ENCODE measurements at places on chromosomes 1 and 21. TPM values are rescaled to one million over a fixed set of nuclear protein-coding genes. Genes with fewer than 3 reads are reported as not detected.

Gene RBP7
- 0.63 TPM for total RNA-seq

Gene MCOLN3
- total RNA-seq = 2.2 TPM

Gene ENAH
- total RNA-seq = not detected

Gene UTS2
- 4.8 TPM for total RNA-seq

Gene PFDN2
- 42.1 TPM for total RNA-seq

Gene DHDDS
- 42.9 TPM for total RNA-seq

Gene BATF3
- 0.30 TPM for total RNA-seq

Gene PDPN
- not detected for total RNA-seq

Gene AMY1C
- not detected for total RNA-seq

Gene CLDN17
- total RNA-seq = not detected

Gene NBPF1
- total RNA-seq = 20.3 TPM

- H3K27ac ChIP-seq = no peak overlapping the region
- no peak for DNase-seq
- H3K36me3 ChIP-seq = no peaks in the 10 kb centered on the region
- H3K4me1 ChIP-seq = peaks cover 97% of the 10 kb centered on the region
Measured at GRCh38 chr1:18938008-18938706, 18.3 kb downstream of the IFFO2 start.

GRCh38 chr1:9294910-9295636, 2.4 kb downstream of the SPSB1 start:
- no peaks in the 10 kb centered on the region for H3K27me3 ChIP-seq
- H3K36me3 ChIP-seq = no peaks in the 10 kb centered on the region
- no peak overlapping the region for H3K27ac ChIP-seq
- H3K4me1 ChIP-seq = peaks cover 10% of the 10 kb centered on the region

DNA sequence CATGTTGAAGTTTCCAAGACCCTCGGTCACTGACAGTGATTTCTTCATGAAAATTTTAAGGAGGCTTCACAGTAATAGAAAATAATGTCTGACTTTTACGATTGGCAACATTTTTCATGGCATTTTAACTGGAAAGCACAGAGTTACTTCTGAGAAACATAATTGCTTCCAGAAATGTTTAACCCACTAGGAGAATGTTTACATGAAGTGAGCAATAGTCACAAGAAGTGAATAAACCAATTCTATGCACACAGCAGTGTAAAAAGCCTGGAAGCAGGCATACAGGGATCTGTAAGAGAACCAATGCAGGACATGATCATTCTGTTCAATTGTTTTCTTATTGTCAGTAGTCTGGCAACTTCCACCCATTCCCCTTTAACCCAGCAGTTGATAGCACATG, 316.2 kb upstream of the CXADR start:
- no peak for DNase-seq
- H3K4me1 ChIP-seq = no peaks in the 10 kb centered on the region
- H3K36me3 ChIP-seq = no peaks in the 10 kb centered on the region
- H3K27me3 ChIP-seq = no peaks in the 10 kb centered on the region
- H3K4me3 ChIP-seq = no peak overlapping the region

- H3K36me3 ChIP-seq = no peaks in the 10 kb centered on the region
- H3K4me3 ChIP-seq = peak within 1 kb of the TSS; percentile 49
- no peak within 1 kb of the TSS for H3K27ac ChIP-seq
- peaks cover 23% of the 10 kb centered on the region for H3K27me3 ChIP-seq
- DNase-seq = no peak
Measured at GRCh38 chr1:84892705-84893618, at the start of gene LPAR3. TSS of gene LPAR3 (minus strand) at chr1:84893206. CDS start at chr1:84866120, 27,086 bp downstream.

GRCh38 chr1:81466961-81467360, 333.8 kb upstream of the ADGRL2 start:
- no peak for DNase-seq
- H3K27me3 ChIP-seq = no peaks in the 10 kb centered on the region
- H3K36me3 ChIP-seq = no peaks in the 10 kb centered on the region
- no peak overlapping the region for H3K27ac ChIP-seq
- H3K4me1 ChIP-seq = no peaks in the 10 kb centered on the region

DNA sequence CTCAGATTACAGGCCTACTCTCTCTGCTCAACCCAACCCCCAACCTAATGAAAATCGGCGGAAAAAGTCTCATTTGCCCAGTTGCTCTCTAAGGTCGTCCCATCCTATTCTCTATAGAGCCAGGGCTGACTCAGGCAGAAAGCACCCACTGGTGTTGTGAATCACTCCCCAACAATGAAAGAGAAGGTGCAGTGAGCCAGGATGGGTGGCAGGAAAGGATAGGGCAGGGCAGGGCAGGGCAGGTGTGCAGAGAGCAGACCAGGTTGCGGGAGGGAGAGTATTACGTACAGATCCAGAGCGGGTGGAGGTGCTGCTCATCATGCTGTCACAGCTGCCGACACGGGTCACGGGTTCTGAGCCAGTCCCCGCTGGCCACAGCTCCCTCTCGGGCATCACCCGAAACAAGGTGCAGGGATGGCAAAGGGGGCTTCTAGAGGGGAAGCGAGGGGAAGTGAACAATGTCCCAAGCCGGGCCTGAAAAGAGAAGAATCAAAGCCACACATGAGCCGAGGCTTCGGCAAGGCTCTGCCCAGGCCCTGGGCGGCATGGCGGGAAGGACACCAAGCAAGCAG, 5.3 kb downstream of the C1orf116 start:
- no peak for DNase-seq
- no peaks in the 10 kb centered on the region for H3K36me3 ChIP-seq
- H3K27ac ChIP-seq = no peak overlapping the region

DNA sequence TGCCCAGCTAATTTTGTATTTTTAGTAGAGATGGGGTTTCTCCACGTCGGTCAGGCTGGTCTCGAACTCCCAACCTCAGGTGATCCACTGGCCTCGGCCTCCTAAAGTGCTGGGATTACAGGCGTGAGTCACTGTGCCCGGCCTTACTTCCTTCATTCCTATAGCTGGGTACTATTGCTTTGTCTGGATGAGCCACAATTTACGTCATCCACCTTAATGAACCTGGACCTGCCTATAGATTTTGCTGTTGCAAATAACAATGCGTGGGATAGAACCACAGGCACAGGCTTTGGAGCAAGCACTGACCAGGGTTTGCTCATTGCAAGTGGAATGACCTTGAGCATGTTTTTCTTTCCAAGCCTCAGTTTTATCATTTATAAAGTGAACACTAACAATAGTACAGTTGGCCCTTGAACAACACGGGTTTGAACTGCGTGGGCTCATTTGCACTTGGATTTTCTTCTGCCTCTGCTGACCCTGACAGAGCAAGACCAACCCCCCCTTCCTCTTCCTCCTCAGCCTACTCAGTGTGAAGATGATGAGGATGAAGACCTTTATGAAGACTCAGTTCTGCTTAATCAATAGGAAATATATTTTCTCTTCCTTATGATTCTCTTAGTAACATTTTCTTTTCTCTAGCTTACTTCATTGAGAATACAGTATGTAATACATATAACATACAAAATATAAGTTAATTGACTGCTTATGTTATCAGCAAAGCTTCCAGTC, 33.3 kb upstream of the BECN2 start:
- no peak for DNase-seq
- peaks cover 3% of the 10 kb centered on the region for H3K27me3 ChIP-seq
- no peak overlapping the region for H3K27ac ChIP-seq
- no peaks in the 10 kb centered on the region for H3K36me3 ChIP-seq
- no peaks in the 10 kb centered on the region for H3K4me1 ChIP-seq

DNA sequence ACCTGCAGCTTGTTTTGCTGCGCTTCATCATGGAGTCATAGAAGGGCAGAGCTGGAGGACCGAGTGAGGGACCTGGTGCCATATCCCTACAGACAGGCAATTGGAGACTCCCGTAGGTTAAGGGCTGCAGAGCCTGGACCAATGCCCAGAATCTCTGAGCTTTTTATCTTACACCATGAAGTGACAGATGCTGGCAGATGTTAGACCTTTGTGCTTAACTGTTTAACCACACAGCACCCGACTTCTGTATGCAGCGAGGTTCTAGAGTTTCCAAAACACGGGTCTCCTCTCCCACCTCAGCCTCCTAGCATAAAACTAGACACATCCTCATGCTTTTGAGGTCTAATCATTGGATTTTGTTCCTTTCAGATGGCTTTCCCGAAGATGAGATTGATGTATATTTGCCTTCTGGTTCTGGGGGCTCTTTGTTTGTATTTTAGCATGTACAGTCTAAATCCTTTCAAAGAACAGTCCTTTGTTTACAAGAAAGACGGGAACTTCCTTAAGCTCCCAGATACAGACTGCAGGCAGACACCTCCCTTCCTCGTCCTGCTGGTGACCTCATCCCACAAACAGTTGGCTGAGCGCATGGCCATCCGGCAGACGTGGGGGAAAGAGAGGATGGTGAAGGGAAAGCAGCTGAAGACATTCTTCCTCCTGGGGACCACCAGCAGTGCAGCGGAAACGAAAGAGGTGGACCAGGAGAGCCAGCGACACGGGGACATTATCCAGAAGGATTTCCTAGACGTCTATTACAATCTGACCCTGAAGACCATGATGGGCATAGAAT, 47.6 kb downstream of the B3GALT5 start:
- H3K27ac ChIP-seq = no peak overlapping the region
- no peaks in the 10 kb centered on the region for H3K36me3 ChIP-seq
- no peaks in the 10 kb centered on the region for H3K4me1 ChIP-seq
- no peak for DNase-seq
- no peaks in the 10 kb centered on the region for H3K27me3 ChIP-seq

- H3K27ac ChIP-seq = no peak overlapping the region
- no peaks in the 10 kb centered on the region for H3K36me3 ChIP-seq
- no peak overlapping the region for H3K4me3 ChIP-seq
- H3K27me3 ChIP-seq = peaks cover 46% of the 10 kb centered on the region
- H3K4me1 ChIP-seq = no peaks in the 10 kb centered on the region
- DNase-seq = no peak
Measured at GRCh38 chr1:41414716-41415306, 53.6 kb downstream of the FOXO6 start.

- no peaks in the 10 kb centered on the region for H3K27me3 ChIP-seq
- H3K27ac ChIP-seq = no peak overlapping the region
- no peak overlapping the region for H3K4me3 ChIP-seq
- H3K36me3 ChIP-seq = no peaks in the 10 kb centered on the region
Measured at GRCh38 chr1:227472772-227473171, 90.6 kb upstream of the ZNF678 start.

- peaks cover 4% of the 10 kb centered on the region for H3K27me3 ChIP-seq
- no peaks in the 10 kb centered on the region for H3K36me3 ChIP-seq
- no peak overlapping the region for H3K4me3 ChIP-seq
- no peaks in the 10 kb centered on the region for H3K4me1 ChIP-seq
Measured at GRCh38 chr1:111882986-111883560, 106.4 kb downstream of the KCND3 start.

DNA sequence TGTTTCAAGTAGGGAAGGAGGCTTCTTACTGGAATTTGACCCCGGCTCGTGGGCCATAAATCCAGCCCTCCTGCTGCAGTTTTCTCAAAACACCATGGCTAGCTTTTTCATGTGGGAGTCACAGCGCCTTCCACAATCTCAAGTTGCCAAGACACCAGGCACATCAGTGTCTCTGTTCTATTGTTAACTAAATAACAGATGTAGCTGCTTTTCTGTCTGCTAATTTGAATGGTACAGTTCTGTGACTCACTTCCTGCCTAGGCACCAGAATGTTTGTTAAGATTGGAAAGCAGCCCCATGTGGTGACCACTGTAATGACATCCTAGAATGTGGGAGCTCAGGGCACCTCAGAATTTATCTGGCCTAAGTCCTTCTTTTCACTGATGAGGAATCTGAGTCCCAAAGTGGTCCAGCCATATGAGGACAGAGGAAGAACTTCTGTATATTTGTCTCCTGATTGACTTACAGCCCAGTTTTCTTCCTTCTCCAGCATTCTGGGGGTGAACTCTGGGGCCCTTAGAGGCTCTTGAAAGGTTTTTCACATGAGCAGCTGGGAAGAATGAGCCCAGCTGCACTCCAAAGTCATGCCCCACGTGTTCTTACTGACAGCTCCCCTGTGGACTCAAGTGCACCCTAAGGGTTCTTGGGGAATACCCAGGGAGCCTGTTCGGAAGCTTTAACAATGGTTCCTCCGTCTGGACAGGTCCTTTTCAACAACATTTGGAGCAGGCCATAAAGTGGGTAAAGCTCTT, 27.5 kb downstream of the TRIM45 start:
- H3K27ac ChIP-seq = no peak overlapping the region
- H3K27me3 ChIP-seq = no peaks in the 10 kb centered on the region
- peaks cover 6% of the 10 kb centered on the region for H3K36me3 ChIP-seq
- no peaks in the 10 kb centered on the region for H3K4me1 ChIP-seq
- H3K4me3 ChIP-seq = no peak overlapping the region

DNA sequence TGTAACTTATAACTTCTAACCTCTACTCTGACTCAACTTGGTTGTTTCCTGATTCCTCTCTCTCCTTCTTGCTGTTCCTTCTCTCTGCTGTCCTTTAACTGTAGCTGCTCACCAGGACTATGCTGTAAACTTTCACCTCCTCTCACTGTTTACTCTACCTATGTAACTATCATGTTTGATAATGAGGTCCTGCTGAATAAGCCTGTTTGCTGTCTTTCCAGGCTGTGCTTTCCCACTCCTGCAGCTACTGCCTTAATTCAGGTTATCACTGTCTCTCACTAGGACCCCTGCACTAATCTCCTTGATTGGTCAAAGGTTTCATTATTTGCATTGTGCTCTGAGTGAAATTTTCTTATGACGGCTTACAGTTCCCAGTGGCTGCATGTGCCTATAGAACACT, 633.9 kb upstream of the PTBP2 start:
- H3K36me3 ChIP-seq = no peaks in the 10 kb centered on the region
- no peaks in the 10 kb centered on the region for H3K4me1 ChIP-seq
- H3K27ac ChIP-seq = no peak overlapping the region
- no peak for DNase-seq

GRCh38 chr1:228285661-228286504, 78.0 kb downstream of the OBSCN start:
- H3K4me3 ChIP-seq = no peak overlapping the region
- H3K4me1 ChIP-seq = peaks cover 23% of the 10 kb centered on the region
- no peaks in the 10 kb centered on the region for H3K27me3 ChIP-seq
- no peak for DNase-seq
- peaks cover 24% of the 10 kb centered on the region for H3K36me3 ChIP-seq

DNA sequence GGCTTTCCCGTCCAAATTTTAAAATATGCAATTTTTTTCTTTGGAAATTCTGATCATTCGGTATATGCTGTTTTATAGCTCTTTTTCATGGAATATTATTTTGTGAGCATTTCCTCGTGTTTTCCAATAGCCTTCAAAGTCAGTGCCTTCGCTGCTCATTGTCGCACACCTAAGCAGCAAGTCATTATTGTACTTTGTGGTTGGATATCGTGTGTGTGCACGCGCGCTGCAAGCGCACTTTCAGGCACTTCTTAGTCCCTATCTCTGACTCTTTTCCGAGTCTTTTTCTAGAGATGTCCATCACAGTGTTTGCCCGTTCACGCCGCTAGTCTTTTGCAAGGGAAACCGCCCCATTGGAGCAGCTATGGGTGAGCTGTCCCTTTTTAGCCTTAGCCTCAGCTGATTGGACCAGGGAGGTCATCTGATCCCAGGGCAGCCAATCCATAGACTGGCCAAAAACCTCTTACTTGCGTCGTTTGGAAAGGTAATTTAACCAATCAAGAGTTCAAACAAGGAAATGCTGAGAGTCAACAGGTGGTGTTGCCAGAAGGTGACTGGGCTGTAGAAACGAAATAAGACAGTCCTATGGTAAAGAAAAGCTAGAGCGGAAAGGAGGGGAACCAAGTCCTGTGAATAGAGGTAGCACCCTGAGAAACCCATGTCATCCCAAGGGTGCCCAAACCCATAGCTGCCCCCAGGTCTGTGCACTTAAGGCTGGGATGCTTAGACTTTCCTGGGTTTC, 710 bp upstream of the HYI start:
- H3K36me3 ChIP-seq = peaks cover 11% of the 10 kb centered on the region
- DNase-seq = peak; percentile 64
- peak overlapping the region; percentile 41 for H3K4me3 ChIP-seq
- no peaks in the 10 kb centered on the region for H3K27me3 ChIP-seq
- H3K4me1 ChIP-seq = peaks cover 21% of the 10 kb centered on the region
- H3K27ac ChIP-seq = peak overlapping the region; percentile 27

- H3K4me1 ChIP-seq = peaks cover 45% of the 10 kb centered on the region
- no peak for DNase-seq
Measured at GRCh38 chr1:18632783-18633421, 2.3 kb downstream of the PAX7 start.
